Cardiac septum (tissue), 1 donor: ENCODE measurements at places on chromosomes 16 and 17. TPM values are rescaled to one million over a fixed set of nuclear protein-coding genes. Genes with fewer than 3 reads are reported as not detected.

- no peak for DNase-seq
These were observed 43.7 kb upstream of the GOSR1 start for GRCh38 chr17:30433514-30433913.

- no peak for DNase-seq
These were observed 394.8 kb downstream of the SHISA9 start for GRCh38 chr16:13296206-13296605.

DNA sequence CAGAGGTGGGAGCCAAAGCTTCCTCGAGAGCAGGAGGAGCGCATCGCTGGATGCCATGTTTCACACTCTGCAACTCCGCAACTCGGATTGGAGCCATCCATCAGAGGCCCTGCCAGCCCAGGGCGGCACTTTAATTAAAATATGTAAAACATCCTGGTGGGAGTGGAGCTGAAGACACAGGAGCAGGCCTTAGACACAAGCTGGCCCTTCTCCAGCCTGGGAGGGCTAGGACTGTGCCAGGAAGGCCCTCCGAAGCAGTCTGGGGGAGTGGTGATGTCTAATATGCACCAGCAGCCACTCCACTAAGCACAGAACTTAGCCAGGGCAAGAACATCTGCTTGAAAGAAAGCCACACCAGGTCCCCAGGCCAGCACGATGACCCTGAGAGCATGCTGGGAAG lies 5.8 kb upstream of the CCDC182 start:
- DNase-seq, result no peak

DNA sequence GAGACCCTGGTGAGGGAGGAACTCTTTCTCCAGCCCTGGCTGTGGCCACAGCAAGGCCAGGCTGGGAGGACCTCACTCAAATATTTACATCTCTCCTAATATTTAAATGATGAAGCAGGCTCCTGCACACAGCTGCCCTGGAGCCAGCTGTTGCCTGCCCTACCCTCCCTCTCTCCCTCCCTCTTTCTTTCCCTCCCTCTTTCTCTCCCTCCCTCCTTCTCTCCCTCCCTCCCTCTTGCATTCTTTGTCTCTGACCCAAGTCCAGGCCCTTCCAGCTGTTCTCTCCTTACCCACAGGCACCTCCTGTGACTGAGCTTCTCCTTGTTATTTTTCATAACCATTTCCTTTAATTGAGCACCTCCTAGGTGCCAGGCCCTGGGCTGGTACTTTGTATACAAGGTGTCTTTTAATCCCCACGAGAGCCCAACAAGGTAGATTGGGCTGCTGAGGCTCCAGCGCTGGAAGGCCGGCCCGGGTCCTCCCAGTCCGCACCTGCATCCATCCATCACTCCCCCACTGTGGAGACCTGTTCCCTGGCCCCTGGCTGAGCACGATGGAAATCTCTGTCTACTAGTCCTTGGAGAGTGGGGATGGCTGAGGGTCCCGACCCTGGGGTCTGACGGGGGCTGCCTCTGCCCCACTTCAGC lies 242.3 kb downstream of the SEC14L1 start:
- no peak for DNase-seq

- DNase-seq, result no peak
These were observed 27.9 kb downstream of the CDH11 start for GRCh38 chr16:65094009-65094408.

ITGA3 gene
- total RNA-seq, result 57.8 TPM

GRCh38 chr16:60318486-60318885 lies 1584.4 kb upstream of the GOT2 start:
- DNase-seq, result no peak

GRCh38 chr17:19897090-19897837 lies 29.5 kb upstream of the ULK2 start:
- no peak for DNase-seq

DNA sequence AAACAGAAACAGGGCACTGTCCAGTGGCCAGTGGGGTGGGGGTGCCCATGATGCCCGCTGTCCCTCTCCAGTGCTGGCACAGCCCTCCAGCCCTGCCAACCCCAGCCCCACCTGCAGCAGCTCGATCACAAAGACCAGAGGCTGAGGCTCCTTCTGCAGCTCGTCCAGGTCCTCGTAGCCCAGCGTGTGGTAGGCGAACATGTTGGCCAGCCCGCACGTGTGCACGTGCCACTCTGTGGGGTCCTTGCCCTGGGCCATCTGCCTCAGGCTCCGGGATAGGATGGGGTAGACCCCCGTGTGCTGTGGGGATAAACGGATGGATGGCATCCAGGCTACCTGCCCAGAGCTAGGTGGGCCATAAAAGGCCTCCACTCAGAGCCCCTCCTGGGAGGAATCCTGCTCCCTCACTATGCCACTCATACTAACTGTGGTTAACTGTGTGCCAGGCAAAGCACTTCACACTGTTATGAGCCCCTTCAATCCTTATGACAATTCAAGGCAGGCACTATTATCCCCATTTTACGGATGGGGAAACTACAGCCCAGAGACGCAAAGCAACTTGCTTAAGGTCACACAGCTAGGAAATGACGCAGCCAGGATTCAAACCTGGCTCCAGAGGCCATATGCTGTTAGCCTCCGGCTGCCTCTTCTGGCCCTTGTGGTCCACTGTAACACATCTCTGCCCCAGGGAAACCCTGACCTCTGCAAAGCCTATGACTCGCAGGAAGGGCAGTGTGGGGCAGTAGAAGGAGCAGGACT lies 6.5 kb downstream of the AIPL1 start:
- no peak for DNase-seq

TBC1D3K gene
- not detected for total RNA-seq
